Lower lobe of right lung (tissue), 2 donors: ENCODE measurements at places on chromosomes 2 and 18.

- DNase-seq: no peak
Observed at GRCh38 chr18:46333431-46334135, 229.4 kb downstream of the HAUS1 start.

DNA sequence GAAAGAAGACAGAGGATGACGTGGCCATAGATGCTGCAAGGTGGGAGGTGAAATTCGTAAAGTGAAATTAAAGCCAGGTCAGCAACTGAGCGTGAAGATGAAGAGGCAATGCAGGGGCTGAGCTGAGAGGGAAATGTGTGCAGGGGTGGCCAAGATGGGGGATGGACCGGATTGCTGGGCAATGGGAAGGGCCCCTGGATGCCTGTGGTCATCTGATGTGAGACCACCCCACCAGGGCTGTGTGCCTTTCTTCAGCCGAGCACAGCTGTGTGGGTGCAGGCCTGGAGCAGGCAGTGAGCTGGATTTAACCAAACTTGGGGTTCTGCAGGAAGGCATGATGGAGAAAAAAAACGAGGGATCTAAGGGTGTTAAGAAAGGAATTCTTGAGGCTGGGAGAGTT, 80.4 kb downstream of the ZCCHC2 start:
- DNase-seq: no peak

- DNase-seq: no peak
Observed at GRCh38 chr2:43423941-43424261, 171.9 kb downstream of the THADA start.

- no peak for DNase-seq
Observed at GRCh38 chr2:120261387-120262006, 8.8 kb downstream of the RALB start.

DNA sequence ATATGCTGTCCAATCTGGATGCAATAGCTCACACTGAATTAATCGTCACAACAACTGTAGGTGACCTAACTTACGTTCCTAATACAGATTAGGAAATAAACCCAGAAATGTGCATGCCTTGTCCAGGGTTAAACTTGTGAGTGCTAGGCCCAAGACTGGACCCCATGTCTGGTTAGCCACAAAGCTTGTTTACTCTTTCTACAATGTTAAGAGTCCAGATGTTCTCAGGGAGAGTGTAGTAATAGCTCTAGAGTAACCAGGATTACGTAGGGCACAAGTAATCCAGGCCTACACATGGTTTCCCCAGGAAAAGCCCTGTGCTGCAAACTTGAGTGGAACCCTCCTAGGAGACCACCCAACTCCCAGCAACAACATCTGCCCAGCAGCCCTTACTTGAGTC, 26.2 kb downstream of the TRIB2 start:
- no peak for DNase-seq

GRCh38 chr18:38081516-38081915, 515.9 kb upstream of the CELF4 start:
- no peak for DNase-seq

DNA sequence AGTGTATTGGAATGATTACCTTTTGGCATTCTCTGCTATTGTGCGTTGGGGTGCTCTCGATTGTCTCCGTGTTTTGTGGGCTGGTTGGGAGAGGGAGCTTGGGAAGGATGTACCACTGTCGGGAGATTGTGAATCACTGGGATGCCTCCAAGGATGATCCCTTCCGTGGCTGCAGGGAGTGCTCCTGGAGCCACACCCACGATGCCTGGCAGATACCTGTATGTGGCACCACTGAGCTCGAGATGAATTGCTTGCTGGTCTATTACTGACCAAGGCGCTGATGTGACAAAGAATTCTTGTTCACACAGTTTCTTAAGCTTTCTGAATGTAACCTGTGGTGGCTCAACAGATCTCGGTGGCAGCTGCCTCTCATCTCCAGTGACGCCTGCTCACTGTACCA, 159.7 kb upstream of the LHCGR start:
- no peak for DNase-seq

DNA sequence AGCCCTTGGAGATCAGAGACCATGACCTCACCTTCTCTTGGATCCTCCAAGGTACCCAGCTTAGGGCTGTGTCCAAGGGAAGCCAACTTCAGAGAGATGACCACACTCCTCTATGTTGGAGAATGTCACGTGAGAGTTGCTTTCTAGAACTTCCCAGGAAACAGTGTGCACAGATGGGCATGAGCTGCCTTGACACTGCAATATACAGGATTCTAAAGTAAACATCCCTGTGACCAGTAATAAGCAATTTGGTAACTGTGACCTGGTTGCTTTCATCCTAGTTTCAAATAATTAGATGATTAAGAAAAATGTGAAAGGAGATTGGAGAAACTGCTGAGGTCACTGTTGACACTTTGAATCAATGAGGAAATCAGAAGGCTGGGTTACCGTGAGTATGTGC, 181.1 kb upstream of the EPAS1 start:
- no peak for DNase-seq

DNA sequence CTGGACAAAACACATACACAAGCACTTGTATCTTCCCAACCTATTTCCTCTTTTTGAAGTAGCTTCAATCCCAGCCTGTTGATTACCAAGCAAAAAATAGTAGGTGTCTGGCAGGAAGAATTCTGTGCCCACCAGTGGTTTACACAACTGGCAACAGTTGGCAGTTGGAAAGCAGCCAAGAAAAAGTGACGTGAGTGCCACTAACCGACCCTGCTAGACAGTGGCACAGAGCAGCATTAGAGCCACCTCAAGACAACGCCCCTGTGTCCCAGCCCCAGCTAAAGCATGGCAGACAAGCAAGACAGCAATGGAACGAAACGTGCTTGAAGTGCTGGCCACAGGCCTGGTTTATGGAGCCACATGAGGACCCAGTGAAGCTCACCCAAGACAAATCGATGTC, 379.6 kb downstream of the FBXO15 start:
- DNase-seq: no peak

GRCh38 chr2:12262681-12263436, 453.9 kb upstream of the TRIB2 start:
- no peak for DNase-seq

DNA sequence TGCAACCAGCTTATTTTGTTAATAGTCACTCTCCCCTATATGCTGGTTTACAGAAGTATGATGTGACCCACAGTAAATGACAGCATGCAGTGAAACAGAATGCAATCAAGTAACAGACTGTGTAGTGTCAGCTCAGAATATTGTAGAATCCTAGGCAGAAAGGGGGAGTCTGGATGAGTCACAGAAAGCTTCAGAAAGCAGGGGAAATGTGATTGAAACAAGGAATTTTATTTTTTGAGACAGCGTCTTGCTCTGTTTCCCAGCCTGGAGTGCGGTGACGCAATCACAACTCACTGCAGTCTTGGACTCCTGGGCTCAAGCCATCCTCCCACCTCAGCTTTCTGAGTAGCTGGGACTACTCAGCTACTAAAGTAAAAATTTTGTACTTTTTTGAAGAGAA, 219.9 kb upstream of the FBXO11 start:
- DNase-seq: no peak

- no peak for DNase-seq
Observed at GRCh38 chr18:78587096-78587495, 392.5 kb upstream of the SALL3 start.

- no peak for DNase-seq
Observed at GRCh38 chr2:20665243-20666004, 1.5 kb upstream of the GDF7 start.

DNA sequence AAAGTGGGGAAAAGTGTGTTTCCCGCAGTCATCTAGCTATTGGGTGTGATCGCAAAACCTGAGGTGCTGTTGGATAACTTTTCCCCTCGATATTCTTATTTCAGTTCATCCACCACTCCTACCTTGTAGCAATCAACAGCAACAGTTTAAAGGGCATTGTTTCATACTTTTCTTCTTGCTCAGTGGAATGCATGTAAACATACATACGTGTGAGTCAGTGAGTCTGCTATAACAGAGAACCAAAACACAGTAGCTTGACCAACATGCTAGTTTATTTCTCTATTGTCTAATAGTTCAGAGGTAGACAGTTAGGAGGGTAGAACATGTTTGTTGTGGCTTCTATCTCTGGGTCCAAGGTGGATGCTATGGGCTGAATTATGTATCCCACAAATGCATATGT, 77.6 kb upstream of the FOXI3 start:
- DNase-seq: no peak

DNA sequence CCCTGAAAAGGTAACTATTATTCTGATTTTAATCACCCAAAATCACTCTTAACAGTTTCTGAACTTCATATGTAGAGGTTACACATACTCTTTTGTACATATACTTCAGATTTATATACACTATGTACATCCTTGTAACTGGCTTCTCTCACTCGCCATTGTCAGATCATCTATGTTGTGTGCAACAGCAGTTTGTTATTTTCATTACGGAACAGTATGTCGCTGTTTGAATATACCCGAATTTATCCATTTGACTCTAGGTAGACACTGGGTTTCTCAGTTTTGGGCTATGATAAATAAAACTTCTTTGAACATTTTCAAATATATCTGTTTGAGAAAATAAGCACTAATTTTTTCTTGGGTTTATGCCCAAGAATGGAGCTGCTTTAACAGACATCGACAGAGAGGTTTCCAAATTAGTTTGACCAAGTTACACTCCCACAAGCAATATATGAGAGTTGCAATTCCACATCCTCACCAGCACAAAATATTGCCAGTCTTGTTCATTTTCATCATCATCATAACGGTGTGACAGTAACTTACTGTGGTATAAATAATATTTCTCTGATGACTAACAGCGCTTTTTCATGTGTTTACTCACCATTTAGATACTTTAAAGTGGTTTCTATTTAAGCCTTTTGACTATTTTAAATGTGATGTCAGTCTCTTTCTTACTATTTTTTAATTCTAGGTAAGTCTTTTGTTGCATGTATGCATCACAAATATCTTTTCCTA, 80.9 kb downstream of the SMC6 start:
- DNase-seq: no peak

- DNase-seq: no peak
Observed at GRCh38 chr2:19541884-19542283, 183.5 kb upstream of the OSR1 start.

GRCh38 chr2:123086613-123087385, 938.3 kb upstream of the CNTNAP5 start:
- DNase-seq: no peak

- DNase-seq: no peak
Observed at GRCh38 chr2:205901491-205901890, 184.5 kb downstream of the INO80D start.

- DNase-seq: no peak
Observed at GRCh38 chr18:58867281-58867961, 2.7 kb downstream of the ZNF532 start.

DNA sequence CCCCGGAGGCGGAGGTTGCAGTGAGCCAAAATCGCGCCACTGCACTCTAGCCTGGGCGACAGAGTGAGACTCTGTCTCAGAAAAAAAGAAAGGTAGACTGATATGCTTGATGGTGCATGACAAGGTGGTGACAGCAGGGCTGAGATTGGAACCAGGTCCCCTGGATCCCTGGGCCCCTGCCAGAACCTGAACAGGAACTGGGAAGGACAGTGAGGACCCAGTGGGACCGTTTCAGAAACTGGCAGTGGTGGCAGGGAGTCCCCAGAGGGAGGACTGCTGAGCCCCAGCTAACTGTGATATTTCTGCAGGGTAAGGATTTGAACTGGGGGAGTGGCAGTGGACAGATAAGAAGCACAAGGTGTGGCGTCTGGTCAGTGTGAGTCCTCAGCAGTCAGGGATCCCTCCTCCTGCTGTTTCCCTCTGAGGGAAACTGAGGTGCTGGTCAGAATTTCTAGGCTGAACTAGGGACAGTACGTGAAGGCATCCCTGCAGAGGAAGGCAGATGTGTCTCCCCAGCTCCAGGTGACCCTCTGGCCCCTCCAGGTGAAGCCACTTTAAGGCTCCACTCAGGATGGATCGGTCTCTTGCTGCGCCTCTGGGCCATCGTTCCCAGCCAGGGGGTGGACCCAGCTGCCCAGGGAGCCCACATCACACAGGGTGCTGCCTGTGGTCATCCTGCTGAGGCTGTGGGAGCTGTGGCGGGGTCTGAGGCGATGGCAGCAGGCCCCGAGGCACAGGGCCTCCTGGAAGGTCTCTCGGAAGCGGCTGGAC, 5.6 kb downstream of the NMUR1 start:
- no peak for DNase-seq

- DNase-seq: no peak
Observed at GRCh38 chr2:240857039-240858008, 11.3 kb upstream of the AGXT start.

DNA sequence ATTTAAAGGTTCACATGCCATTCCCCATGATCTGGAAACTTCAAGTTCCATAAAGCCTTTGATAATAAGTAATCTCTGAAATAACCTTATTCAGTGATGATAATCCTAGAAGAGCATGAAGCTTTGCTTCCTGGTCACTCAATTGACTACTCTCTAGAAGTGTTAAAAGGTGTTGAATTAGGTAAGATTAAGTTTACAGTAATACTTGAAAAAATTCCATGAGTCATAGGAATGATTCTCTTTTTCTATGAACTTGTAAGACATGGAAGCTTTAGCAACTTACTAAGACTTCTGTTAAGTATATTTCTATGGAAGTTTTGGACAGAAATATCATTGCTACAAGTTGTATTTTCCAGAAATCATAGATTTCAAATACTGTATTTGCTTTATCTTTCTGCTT, 100.6 kb downstream of the MYO1B start:
- no peak for DNase-seq

GRCh38 chr18:74429096-74429495, 28.0 kb downstream of the DIPK1C start:
- DNase-seq: no peak

GRCh38 chr2:237692601-237693290, 65.4 kb downstream of the LRRFIP1 start:
- DNase-seq: peak; percentile 66

GRCh38 chr2:144211065-144211464, 308.9 kb downstream of the ZEB2 start:
- DNase-seq: no peak

DNA sequence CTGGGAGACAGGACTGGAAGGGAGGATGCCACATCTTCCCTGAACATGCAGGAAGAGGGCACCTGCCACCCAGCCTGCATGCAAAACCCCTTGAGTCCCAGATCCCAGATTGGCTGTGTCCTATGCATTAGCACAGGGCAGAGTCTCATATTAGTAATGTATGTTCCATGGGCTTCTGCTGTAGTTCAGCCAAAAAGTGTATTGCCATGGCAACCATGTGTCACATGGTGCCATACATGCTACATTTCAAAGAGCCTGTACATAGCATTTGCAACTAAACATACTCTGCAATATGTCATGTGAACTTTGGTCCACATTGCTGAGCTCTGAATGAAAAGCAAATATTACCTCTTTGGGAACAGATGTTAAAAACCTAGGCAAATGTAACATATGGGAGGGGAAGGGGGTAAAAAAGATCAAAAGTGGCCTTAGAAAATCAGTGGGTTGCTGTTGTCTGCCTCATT, 78.4 kb downstream of the DPP4 start:
- DNase-seq: no peak

DNA sequence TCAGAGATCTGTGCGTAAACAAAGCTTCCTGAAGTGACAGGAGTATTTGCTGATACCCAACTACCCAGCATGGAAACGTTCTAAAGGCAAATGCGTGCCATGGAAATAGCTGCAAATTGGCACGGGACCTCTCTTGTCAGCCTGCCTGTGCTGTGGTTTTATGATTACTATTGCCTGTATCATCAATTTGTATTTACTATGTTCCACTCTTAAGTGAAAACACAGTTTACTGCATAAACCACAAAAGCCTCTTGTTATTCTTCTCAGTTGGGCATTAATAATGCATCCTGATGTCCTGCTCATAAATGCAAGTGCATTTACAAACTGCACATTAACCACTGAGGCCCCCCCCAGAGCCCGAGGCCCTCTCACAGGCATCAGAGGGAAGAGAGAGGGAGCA, 196.6 kb upstream of the SLC35G4 start:
- no peak for DNase-seq
